ENCODE measurements at places on chromosomes 1 and 21. TPM values are rescaled to one million over a fixed set of nuclear protein-coding genes. Genes with fewer than 3 reads are reported as not detected.

DNA sequence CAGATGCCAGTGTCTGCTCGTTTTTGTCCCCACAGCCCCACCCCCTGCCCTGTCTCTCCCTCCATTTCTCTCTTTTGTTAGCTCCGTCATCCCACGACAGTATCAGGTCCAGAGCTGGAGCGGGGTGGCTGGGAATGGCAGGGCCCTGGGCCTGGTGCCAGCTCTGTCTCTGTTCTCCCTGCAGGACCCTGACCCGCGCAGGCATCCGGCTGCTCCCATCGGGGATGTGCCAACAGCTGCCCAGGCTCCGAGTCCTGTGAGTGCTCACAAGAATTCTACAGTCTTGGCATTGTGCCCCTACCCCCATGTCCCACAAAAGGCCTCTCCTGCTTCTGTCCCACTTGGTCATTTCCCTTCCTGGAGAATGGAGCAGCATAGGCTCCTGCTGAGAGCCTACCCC lies 37.4 kb downstream of the UBE2T start:
- H3K36me3 ChIP-seq: no peaks in the 10 kb centered on the region
- no peak overlapping the region for H3K4me3 ChIP-seq
- H3K4me1 ChIP-seq: no peaks in the 10 kb centered on the region
- DNase-seq: no peak
- H3K27me3 ChIP-seq: no peaks in the 10 kb centered on the region
- no peak overlapping the region for H3K27ac ChIP-seq

Gene AMY2B
- total RNA-seq: 0.16 TPM

DNA sequence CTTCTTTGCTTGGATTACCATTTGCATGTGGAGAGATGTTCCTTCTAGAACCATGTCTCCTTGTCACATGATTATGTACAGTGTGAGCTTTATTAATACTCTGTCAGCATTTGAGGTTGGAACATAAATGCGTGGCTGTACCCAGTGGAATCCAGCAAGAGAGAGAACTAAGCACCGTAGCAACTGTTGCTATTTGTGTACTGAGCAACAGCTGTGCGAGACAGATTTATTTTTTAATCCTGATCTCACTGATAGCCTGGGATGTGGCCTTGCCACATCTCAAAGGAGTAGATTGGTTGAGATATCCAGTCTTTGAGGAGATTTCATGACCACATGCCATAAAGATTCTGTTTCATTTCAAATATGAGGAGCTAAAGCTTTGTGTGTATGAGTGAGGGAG lies 43.4 kb downstream of the KIF1B start:
- no peaks in the 10 kb centered on the region for H3K27me3 ChIP-seq
- no peak overlapping the region for H3K27ac ChIP-seq
- no peaks in the 10 kb centered on the region for H3K4me1 ChIP-seq
- no peak for DNase-seq
- H3K4me3 ChIP-seq: no peak overlapping the region
- no peaks in the 10 kb centered on the region for H3K36me3 ChIP-seq

DNA sequence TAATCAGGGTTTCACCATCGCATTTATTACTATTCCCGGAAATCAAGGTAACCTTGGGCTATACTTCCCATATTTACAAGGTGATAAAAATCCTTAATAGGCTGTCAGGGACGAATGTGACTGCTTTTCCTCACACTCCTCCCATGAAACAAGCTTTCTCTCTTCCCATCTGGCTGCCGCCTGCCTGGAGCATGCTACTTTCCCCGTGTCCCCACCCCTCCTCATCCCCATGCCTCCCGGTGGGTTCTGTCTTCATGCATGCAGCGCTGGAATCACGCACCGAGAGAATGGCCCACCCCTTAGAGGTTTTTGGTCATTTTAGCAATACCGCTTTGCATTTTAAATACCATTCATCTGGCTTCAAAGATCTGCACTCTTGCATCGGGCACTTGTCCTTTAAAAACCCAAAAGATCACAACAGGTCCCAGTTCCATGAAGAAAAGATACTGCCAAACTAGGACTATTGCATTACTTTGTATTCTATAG lies 339.1 kb downstream of the NTNG1 start:
- no peak for DNase-seq
- H3K27me3 ChIP-seq: no peaks in the 10 kb centered on the region
- H3K4me3 ChIP-seq: no peak overlapping the region
- no peaks in the 10 kb centered on the region for H3K36me3 ChIP-seq
- H3K4me1 ChIP-seq: no peaks in the 10 kb centered on the region

DNA sequence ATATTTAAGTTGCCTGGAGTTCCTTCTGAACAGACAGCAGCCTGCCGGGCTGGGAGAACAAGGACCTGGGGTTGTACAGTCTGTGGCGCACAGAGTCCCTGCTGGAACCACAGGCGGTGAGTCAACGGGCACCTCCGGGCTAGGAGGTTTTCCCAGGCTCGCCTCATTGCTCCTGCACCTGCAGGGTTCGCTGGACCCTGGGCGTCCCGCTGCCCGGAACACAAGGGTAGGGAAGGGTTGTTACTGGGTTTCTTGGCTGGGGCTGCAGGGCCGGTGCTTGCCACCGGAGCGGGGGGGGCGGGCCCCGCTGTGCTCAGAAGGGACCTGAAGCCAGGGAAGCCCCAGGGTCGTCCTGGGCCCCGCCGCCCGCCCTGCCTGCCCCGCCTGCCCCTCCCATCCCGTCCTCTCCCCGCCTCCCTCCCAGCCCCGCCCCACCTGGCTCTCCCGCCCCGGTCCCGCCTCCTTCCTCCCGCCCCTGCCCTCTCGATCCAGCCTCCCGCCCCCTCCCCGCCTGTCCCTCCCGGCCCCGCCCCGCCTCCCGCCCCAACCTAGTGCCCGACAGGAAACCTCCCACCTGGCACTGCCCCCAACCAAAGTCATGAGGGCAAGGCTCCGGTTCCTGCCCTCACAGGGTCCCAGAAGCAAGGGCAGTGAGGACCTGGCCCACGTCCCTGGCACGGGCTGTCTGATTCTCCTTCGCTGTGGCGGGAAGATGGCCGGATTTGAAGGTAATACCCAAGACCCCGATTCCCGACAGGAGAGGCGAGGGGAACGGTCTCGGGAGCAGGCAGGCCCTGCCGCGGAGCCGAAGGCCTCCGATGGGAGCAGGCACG lies 6.8 kb downstream of the JMJD4 start:
- peak overlapping the region; percentile 51 for H3K4me3 ChIP-seq
- DNase-seq: peak; percentile 75
- H3K27ac ChIP-seq: peak overlapping the region; percentile 67
- H3K4me1 ChIP-seq: peaks cover 15% of the 10 kb centered on the region
- H3K36me3 ChIP-seq: 0 out of 2 replicates have a peak, but pooled peaks cover 3% of the 10 kb centered on the region

All from Caco-2 (cell line).